ENCODE measurements at places on chromosomes 2 and 18.
A peak's percentile ranks its signal among the peaks of the same experiment; 100 is the strongest.

DNA sequence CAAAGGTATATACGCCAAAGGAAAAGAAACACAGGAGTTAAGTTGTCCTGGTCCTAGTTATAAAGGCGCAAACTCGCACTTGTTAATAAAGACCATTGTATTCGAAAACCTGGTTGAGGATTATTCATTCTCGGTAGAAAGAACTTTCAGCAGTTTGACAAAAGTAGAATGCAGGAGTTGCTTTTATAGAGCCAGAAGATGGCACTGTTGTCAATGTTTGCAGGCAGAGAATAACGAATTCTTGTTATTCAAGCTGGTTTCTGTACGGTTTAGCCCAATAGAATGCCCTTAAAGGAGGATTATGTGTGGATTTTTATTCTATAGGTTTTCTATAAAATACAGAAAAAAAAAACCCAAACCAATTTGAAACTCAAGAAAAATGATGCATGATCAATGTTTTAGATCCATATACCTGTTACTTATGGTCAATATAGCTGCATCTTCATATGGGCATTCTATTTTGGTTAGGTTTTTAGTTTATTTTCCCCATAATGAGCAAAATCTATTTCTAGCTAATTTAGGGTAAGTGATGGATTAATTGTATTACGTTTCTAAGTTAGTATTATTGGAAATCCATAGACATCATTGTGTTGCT lies 510.3 kb downstream of the PLCL1 start:
- DNase-seq, result no peak

GRCh38 chr2:12097859-12098258 lies 351.4 kb downstream of the LPIN1 start:
- no peak for DNase-seq

DNA sequence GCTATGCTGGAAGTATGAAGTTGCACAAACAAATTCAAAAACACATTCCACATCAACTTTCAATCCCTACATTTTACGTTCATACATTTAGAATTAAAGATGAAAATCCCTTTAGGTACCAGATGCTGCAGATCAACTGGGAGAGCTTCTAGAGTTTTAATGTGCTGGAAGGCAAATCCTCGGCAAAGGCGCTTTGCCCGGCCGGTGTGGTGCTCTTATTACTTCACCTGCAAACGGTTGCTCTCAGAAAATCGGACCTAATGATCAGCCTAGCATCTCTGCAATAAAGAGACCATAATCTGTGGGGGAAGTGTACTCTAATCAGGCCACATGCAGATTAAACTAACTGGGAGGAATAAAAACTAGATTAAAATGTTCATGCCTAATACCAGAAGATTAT lies 513.8 kb downstream of the ZEB2 start:
- DNase-seq, result no peak

DNA sequence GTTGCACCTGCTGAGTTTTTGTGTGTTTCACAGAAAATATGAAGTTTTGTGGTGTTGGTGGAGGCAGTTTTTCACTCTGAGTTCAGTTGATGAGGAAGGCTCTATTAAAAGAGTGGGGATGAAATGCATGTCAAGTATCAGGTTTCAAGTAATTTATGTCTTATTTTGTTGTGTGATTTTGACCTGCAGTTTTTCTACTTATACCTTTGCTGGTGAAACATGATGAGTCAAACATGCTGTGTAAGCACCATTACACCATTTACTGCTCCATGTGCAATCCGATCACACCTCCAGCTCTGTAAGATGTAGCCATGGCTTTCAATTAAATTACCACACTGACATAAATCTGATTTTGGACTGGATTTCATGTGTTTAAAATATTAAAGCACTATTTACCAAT lies 174.5 kb upstream of the ZEB2 start:
- no peak for DNase-seq

DNA sequence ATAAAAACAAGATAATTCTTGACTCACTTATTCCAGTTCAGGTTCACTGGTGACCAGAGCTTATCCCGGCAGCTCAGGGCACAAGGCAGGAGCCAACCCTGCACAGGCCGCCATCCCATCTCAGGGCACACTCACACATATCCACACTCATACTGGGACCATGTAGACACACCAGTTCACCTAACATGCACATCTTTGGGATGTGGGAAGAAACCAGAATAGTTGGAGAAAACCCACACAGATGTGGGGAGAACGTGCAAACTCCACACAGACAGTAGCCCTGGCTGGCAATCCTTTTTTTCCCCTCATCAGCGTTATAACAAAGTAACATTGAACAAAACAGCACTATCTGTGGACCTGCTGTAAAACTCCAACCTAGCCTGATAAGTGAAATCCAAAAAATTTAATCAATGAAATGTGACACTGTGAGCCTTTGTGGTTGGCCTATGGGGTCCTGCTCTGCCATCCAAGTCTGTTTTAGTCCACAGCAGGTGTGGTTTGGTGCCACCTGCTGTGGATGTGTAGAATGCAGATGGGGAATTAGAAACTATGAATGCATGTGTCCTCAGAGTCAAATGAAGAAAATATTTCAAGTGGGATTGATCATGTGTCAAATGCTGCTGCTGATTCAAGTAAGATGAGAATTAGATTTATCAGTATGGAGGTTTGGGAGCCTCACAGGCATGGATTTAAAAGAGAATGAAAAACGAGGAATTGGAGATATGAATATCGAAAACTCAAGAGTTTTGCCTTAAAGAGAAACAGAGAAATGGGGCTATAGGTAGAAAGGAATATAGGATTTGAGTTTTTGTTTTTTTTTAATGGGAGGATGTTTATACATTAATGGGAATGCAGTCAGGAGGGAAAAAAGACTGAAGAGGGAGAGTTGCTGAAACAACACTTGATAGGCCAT lies 47.0 kb downstream of the UGP2 start:
- no peak for DNase-seq

- no peak for DNase-seq
Observed at GRCh38 chr2:223967981-223968380, 10.7 kb downstream of the MRPL44 start.

DNA sequence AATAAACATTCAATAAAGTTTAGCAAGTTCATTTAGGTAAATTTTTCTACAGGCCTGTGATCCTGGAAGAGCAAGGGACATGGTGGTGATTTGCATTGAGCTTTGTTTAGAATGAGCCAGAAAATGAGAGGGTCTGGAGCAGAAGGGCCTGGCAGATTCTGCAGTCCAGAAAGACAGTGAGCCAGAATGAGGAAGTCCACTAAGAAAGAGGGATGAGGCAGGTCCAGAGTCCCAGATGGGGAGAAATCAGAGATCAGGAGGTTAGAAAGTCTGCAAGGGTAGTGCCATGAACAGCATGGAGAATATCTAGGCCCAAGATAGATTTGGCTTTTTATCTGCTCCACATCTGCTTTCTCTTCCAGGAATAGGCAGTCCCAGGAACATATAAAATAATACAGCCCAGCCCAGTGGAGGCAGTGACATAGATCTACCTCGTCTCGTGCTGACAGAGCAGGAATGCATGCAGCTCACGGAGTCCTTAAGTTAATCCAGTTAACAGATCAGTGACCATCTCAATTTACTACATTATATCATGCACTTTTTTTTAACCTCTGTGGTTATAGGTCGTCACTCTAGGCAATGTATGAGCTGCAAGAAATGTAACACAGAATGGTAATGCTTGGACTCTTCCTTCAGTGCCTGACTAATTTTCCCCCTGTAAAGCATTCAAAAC lies 429.0 kb downstream of the SUCLG1 start:
- no peak for DNase-seq

- DNase-seq, result no peak
Observed at GRCh38 chr2:200525066-200525465, 941 bp upstream of the SGO2 start.

DNA sequence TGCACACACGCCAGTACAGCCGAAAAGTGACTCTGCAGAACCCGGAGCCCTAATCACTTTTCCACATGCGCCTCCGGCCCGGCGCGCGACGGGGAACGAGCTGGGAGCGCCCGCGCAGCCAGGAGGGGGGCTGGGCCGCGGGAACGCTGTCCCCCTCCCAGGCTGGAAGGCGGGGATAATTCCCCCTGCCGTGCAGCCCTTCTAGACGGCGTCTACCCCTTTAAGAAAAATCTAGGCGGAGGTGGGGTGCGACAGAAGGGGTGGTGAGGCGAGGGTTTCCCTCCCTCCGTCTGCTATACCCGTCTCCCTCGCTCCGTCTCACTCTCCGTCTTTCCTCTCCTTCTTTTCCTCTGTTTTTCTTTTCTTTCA lies 2.4 kb downstream of the CYP26B1 start:
- peak; percentile 50 for DNase-seq

- no peak for DNase-seq
Observed at GRCh38 chr2:29490045-29490444, 374.8 kb downstream of the CLIP4 start.

- no peak for DNase-seq
Observed at GRCh38 chr2:95530734-95531133, 46.2 kb upstream of the TRIM43B start.

GRCh38 chr18:68847219-68847837 lies 49.4 kb downstream of the CCDC102B start:
- DNase-seq, result no peak

GRCh38 chr18:75405351-75405750 lies 22.2 kb downstream of the SMIM21 start:
- DNase-seq, result no peak

- no peak for DNase-seq
Observed at GRCh38 chr2:6676776-6677175, 188.9 kb downstream of the CMPK2 start.

DNA sequence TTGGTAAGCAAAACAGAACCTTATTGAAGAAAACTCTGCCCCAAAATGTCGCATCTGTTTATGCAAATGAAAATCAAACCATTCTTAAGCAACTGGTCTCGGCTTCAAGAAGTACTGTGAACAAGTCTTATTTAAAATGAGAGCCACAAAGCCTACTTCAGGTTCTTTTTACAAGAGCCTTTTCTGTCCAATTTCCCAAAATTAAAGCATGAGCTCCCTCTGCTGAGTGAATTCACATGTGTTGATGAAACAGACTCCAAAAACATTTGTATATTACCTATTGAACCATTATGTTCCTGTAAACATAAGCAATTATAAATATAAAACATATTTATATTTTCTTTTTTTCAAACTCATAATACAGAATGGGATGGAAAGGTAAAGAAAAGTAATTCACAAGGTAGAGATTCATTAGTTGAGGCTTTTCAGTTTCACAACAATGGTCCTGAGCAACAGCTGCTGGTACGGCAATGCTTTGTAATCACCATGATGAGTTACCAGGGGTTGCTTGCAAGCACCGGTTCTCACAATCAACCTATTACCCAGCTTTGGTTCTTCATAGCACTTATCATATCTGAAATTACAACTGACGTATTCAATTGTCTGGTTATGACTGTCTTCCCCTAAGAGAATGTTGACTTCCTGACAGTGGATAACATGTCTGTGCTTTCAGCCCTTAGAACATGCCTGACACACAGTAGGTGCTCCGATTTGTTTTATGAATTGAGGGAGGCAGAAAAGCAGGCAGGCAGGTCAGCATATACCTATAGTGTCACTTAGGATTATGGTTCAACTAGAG lies 108.4 kb upstream of the BZW1 start:
- DNase-seq, result no peak

- no peak for DNase-seq
Observed at GRCh38 chr2:170162271-170162632, 15.7 kb upstream of the MYO3B start.

- DNase-seq, result no peak
Observed at GRCh38 chr18:75896865-75897264, 469.4 kb upstream of the SMIM21 start.

DNA sequence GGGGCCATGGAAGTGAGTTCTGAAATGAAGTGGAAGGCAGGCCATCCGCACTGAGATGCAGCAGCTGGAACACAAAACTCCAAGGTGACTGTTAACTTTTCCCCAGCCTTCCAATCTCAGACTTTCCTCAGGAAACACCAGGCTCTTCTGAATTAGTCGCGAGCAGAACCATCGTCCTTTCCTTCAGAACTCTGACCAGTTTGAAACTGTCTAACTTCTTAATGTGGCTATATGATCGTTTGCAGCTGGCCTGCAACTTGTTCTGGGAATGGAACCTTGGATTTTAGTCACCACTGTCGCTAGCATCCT lies 620 bp upstream of the RPL37A start:
- DNase-seq, result no peak

DNA sequence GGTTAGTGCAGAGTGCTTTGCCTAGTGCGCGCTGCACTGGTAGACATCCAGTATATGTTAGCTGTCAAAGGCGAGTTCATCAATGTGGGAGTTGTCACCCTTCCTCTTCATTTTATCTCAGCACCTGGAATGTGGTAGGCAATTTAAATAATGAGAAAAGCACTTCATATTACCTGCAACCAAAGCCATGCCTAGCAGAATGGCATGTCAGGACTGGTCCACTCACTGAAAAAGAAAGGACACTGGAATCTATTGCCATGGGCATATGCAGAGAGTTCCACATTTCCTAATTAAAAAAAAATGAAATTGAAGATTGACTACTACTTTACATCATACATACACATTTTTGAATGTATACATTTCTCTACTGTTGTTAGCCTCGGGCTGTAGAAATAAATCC lies 139.6 kb downstream of the PAX3 start:
- no peak for DNase-seq

DNA sequence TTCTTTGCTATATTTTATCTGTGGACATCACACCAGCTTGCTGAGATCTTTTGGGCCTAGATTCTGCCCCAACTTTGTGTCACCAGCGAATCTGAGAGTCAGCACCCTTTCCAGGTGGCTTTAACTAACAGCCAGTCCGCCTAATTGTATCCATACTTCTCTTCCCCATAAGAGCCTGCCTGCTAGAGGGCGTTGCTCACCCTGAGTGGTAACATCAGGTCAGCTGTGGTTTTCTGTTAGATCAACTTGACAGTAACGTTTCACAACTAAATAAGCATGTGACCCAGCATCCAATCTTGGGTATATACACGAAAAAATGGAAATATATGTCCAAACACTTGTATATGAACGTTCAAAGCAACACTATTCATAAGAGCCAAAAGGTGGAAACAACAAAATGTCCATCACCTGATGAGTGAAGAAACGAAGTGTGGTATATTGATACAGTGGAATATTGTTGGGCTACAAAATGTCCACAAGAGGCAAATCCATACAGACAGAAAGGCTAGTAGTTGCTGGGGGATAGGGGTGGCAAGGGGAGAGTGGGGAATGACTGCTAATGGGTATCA lies 24.9 kb downstream of the EFHD1 start:
- DNase-seq, result no peak

DNA sequence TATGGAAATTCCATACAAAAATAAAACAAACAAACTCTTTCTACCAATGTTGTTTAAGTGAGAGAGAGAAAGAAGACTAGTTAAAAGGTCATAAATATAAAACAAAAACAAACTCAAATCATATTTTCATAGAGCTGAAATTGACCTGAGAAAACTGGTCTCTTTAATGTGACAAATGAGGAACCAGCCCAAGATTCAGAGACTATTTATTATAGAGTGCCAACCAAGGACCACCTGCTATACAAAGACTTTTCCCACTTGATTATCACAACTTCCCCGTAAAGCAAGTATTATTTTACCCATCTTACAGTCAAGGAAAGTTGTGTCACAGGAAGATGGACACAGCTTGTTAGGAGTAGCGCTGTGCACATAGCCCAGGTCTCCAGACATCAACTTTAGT lies 13.3 kb downstream of the ANKRD44 start:
- no peak for DNase-seq

GRCh38 chr2:180910831-180911665 lies 69.4 kb upstream of the UBE2E3 start:
- DNase-seq, result no peak

GRCh38 chr2:139281124-139281523 lies 500.9 kb upstream of the NXPH2 start:
- DNase-seq, result no peak

- DNase-seq, result no peak
Observed at GRCh38 chr18:28127763-28128658, 48.9 kb downstream of the CDH2 start.

GRCh38 chr18:63161761-63162195 lies 157.8 kb downstream of the BCL2 start:
- DNase-seq, result peak; percentile 83

Data from activated CD8-positive, alpha-beta memory T cell treated with anti-CD3 and anti-CD28 coated beads, Interleukin-2, amount 50 U/mL, for 48 hours (primary cell).